ENCODE measurements at places on chromosomes 4 and X. TPM values are rescaled to one million over a fixed set of nuclear protein-coding genes. Genes with fewer than 3 reads are reported as not detected.
A peak's percentile ranks its signal among the peaks of the same experiment; 100 is the strongest.

Gene UGT2A1
- total RNA-seq: not detected

Gene TKTL2
- not detected for total RNA-seq

- DNase-seq: no peak
- no peak overlapping the region for H3K27ac ChIP-seq
- peaks cover 27% of the 10 kb centered on the region for H3K4me1 ChIP-seq
- H3K4me3 ChIP-seq: no peak overlapping the region
These were observed 93.7 kb downstream of the CLNK start for GRCh38 chr4:10590896-10591295.

DNA sequence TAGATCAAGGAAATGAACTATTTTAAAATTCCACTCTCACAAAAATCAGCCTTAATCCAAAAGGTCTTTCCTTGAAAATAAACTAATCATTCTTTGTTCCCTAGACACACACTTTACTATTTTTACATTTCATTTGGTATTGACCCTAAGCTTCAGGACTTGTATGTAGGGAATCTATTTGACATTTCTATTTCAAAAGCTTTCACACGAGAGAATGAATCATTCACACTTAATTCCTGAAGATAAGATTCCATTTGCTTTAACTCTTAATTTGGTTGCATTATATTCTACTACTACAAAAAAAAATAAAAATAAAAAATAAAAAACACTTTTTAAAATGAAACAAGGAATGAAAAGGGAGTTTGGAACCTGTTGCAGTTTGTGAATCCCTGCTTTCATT is 43.7 kb downstream of the EDNRA start:
- no peaks in the 10 kb centered on the region for H3K4me1 ChIP-seq
- H3K4me3 ChIP-seq: no peak overlapping the region
- no peak overlapping the region for H3K27ac ChIP-seq
- H3K27me3 ChIP-seq: peaks cover 24% of the 10 kb centered on the region
- DNase-seq: no peak
- H3K36me3 ChIP-seq: no peaks in the 10 kb centered on the region

DNA sequence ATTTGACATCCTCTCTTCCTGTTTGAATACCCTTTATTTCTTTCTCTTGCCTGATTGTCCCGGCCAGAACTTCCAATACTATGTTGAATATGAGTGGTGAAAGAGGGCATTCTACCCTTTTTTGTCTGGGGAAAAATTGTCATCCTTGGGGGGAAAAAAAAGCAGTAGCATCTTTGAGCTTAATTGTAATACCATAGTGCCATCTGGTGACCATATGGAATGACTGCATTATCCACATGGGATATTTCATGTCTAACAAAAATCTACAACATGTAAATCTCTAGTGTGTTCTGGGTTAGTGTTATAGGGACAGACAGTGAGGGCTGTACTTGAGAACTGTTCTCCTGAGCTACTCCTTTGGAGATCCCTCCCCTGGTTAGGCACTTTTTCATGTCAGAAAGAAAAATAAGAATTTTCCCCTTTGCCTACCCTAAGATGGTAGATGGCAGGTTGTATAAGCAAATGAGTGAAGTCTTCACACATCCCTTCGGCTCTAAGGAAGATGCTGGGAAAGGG is 26.0 kb downstream of the CAPN6 start:
- H3K36me3 ChIP-seq: no peaks in the 10 kb centered on the region
- peaks cover 68% of the 10 kb centered on the region for H3K27me3 ChIP-seq
- DNase-seq: no peak

DNA sequence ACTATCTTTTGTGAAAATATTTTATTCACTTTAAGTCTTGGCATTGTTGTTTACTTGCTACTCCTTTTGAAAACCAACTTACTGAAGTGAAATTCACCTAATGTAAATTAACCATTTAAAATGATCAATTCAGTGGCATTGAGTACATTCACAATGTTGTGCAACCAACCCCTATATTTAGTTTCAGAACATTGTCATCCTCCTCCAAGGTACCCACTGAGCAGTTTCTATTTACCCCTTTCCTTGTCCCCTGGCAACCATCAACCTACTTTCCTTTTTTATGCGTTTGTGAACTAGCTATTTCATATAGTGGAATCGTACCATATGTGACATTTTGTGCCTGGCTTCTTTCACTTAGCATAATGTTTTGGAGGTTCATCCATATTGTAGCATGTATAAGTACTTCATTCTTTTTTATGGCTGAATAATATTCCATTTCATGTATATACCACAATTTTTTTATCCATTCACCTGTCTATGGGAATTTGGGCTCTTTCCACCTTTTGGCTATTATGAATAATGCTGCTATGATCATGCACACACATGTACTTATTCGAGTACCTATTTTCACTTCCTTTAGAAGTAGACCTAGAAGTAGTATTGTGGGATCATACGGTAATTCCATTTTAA is 85.0 kb downstream of the WWC2 start:
- H3K27ac ChIP-seq: peak overlapping the region; percentile 2
- peaks cover 5% of the 10 kb centered on the region for H3K36me3 ChIP-seq
- peaks cover 50% of the 10 kb centered on the region for H3K27me3 ChIP-seq
- DNase-seq: no peak
- no peak overlapping the region for H3K4me3 ChIP-seq

DNA sequence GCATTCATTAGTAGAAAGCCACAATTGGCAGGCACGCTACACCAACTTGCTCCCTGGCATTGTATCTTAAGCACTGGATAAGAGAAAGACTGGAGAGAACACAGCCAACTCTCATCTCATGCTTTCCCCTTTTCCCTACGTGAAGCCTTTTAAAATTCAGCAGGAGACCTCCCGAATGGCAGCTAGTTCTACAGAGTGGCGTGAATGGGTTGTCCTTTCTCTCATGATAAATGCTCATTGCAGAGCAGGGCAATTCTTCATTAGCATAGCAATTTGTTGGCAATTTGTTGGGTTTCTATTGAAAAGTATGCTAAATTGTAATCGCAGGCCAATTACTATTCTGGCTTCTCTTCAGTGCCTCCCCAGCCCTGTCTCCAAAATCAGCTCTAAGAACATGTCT is 48.0 kb downstream of the SEPTIN11 start:
- H3K27ac ChIP-seq: no peak overlapping the region
- no peak for DNase-seq
- peaks cover 21% of the 10 kb centered on the region for H3K27me3 ChIP-seq
- H3K4me1 ChIP-seq: peaks cover 46% of the 10 kb centered on the region
- peaks cover 3% of the 10 kb centered on the region for H3K36me3 ChIP-seq

DNA sequence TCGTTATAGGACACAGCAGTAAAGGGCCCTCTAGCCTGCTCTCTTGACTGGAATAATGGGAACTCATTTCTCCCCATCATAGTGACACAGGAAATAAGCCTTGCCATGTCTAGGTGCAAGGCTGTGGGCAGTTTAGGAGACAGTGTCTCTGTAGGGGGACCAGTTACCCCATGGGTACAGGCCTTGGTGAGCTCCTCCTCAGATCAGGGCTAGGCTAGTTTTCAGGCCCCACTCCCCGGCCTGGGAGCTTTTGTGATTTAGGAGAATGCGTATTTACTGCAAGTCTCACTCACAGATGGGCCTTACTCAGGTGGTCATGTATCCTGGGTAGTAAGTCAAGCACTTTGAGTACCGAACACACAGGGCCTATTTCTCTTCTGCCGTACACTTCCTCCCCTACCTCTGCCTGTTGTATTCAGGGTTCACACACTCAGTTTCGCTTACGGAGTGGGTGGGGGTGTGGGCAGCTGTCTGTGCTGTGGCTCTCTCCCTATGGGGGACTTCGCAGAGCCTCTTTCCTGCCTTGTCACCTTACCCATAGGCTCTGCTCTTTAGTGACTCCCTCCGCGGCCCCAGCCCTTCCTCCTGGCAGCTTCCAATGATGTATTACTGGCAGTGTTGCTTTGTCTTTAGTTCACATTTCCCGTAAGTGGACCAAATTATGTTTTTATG is 34.2 kb downstream of the FAM193A start:
- peak overlapping the region; percentile 72 for H3K4me3 ChIP-seq
- peak; percentile 75 for DNase-seq
- H3K4me1 ChIP-seq: peaks cover 65% of the 10 kb centered on the region
- H3K27ac ChIP-seq: peak overlapping the region; percentile 99
- no peaks in the 10 kb centered on the region for H3K36me3 ChIP-seq

GRCh38 chrX:9940421-9940820 is 26.7 kb upstream of the CLDN34 start:
- H3K36me3 ChIP-seq: peaks cover 2% of the 10 kb centered on the region
- no peak for DNase-seq
- H3K4me1 ChIP-seq: peaks cover 29% of the 10 kb centered on the region
- peaks cover 17% of the 10 kb centered on the region for H3K27me3 ChIP-seq
- no peak overlapping the region for H3K27ac ChIP-seq
- H3K4me3 ChIP-seq: no peak overlapping the region

DNA sequence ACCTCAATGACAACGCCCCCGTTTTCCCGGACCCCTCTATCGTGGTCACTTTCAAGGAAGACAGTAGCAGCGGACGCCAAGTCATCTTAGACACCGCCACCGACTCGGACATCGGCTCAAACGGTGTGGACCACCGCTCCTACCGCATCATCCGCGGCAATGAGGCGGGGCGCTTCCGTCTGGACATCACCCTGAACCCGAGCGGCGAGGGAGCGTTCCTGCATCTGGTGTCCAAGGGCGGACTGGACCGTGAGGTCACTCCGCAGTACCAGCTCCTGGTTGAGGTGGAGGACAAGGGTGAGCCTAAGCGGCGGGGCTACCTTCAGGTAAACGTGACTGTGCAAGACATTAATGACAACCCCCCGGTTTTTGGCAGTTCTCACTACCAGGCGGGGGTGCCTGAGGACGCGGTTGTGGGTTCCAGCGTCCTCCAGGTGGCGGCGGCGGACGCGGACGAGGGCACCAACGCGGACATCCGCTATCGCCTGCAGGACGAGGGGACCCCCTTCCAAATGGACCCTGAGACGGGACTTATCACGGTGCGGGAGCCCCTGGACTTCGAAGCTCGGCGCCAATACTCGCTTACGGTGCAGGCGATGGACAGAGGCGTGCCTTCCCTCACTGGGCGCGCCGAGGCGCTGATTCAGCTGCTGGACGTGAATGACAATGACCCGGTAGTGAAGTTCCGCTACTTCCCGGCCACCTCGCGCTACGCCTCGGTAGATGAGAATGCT is 2.2 kb downstream of the FAT4 start:
- no peak overlapping the region for H3K27ac ChIP-seq
- peaks cover 27% of the 10 kb centered on the region for H3K4me1 ChIP-seq
- H3K27me3 ChIP-seq: peaks cover 65% of the 10 kb centered on the region
- H3K36me3 ChIP-seq: peaks cover 3% of the 10 kb centered on the region
